Naive thymus-derived CD4-positive, alpha-beta T cell (primary cell): ENCODE measurements at places on chromosomes 1 and 21. TPM values are rescaled to one million over a fixed set of nuclear protein-coding genes. Genes with fewer than 3 reads are reported as not detected.
A peak's percentile ranks its signal among the peaks of the same experiment; 100 is the strongest.

- no peaks in the 10 kb centered on the region for H3K36me3 ChIP-seq
- H3K4me3 ChIP-seq, result no peak overlapping the region
- no peaks in the 10 kb centered on the region for H3K4me1 ChIP-seq
- H3K27me3 ChIP-seq, result no peaks in the 10 kb centered on the region
- no peak overlapping the region for H3K27ac ChIP-seq
These were observed 197.5 kb upstream of the C8B start for GRCh38 chr1:57163325-57163724.

HSPB7 gene
- polyA plus RNA-seq, result not detected

GRCh38 chr1:39174390-39175081, 30.0 kb upstream of the MACF1 start:
- H3K36me3 ChIP-seq, result no peaks in the 10 kb centered on the region
- no peak overlapping the region for H3K27ac ChIP-seq
- no peaks in the 10 kb centered on the region for H3K4me1 ChIP-seq
- H3K27me3 ChIP-seq, result no peaks in the 10 kb centered on the region
- no peak for DNase-seq

AMY1B gene
- not detected for polyA plus RNA-seq

DNA sequence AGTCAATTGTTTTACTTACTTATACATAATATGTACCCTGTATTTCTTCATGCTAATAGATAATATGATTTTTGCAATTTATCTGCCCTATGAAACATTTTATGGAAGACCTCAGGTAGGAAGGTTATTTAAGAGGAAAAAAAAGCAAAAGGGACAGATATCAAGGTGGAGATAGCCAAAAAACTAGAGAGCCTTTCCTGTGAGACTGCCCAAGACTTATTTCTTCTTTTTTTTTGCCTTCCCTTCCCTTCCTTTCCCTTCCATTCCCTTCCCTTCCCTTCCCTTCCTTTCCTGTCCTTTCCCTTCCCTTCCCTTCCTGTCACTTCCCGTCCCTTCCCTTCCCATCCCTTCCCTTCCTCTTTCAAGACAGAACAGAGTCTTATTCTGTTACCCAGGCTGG, 80.6 kb upstream of the HMCN1 start:
- no peaks in the 10 kb centered on the region for H3K36me3 ChIP-seq
- no peak overlapping the region for H3K27ac ChIP-seq
- H3K4me1 ChIP-seq, result no peaks in the 10 kb centered on the region
- no peak overlapping the region for H3K4me3 ChIP-seq
- no peaks in the 10 kb centered on the region for H3K27me3 ChIP-seq

RGL1 gene
- polyA plus RNA-seq, result 0.90 TPM

STIL gene
- 0.47 TPM for polyA plus RNA-seq

- H3K27ac ChIP-seq, result peak overlapping the region; percentile 79
- peaks cover 42% of the 10 kb centered on the region for H3K4me1 ChIP-seq
- no peak for DNase-seq
- no peaks in the 10 kb centered on the region for H3K27me3 ChIP-seq
These were observed 9.3 kb upstream of the SLX9 start for GRCh38 chr21:44930543-44930981.

DYRK1A gene
- polyA plus RNA-seq, result 7.6 TPM

LMOD1 gene
- not detected for polyA plus RNA-seq

GRCh38 chr1:160675641-160676410, 29.0 kb upstream of the SLAMF1 start:
- peak; percentile 72 for DNase-seq
- peaks cover 41% of the 10 kb centered on the region for H3K4me1 ChIP-seq
- no peaks in the 10 kb centered on the region for H3K27me3 ChIP-seq
- H3K4me3 ChIP-seq, result no peak overlapping the region
- peaks cover 44% of the 10 kb centered on the region for H3K36me3 ChIP-seq
- peak overlapping the region; percentile 56 for H3K27ac ChIP-seq

DNA sequence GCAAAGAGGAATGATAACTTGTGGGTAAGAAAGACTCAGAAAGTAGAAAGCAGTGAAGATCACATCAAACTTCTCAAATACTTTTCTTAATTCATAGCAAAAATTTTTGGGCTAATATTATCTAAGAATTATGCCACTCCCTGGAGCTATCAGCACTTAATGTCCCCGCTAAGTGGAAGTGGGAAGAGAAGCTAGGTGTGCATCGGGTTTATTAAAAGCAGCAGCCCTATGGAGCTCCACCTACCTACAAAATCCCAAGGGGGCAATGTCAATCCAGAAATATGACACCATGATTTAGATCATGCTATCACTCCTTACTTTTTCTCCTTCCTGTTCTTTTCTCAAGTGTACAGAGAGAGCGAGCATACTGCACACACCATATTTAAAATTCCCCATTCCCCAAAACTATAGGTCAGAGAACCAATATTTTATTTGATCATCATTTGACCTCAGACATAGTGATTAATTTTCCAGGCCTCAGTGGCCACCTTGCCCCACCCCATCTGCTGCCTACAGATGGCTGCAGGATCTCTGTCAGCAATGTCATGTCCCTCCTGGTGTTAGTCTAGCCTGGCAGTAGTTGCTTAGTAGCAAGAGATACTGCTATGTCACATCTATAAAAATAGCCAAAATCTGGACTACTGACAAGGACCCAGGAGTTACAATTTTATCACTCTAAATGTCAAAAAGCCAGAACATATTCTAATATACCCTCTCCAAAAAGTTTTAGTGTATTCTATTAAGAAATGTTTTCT, 66.6 kb downstream of the MAP3K21 start:
- no peak overlapping the region for H3K4me3 ChIP-seq
- DNase-seq, result no peak
- no peaks in the 10 kb centered on the region for H3K4me1 ChIP-seq

RGS18 gene
- not detected for polyA plus RNA-seq

DNA sequence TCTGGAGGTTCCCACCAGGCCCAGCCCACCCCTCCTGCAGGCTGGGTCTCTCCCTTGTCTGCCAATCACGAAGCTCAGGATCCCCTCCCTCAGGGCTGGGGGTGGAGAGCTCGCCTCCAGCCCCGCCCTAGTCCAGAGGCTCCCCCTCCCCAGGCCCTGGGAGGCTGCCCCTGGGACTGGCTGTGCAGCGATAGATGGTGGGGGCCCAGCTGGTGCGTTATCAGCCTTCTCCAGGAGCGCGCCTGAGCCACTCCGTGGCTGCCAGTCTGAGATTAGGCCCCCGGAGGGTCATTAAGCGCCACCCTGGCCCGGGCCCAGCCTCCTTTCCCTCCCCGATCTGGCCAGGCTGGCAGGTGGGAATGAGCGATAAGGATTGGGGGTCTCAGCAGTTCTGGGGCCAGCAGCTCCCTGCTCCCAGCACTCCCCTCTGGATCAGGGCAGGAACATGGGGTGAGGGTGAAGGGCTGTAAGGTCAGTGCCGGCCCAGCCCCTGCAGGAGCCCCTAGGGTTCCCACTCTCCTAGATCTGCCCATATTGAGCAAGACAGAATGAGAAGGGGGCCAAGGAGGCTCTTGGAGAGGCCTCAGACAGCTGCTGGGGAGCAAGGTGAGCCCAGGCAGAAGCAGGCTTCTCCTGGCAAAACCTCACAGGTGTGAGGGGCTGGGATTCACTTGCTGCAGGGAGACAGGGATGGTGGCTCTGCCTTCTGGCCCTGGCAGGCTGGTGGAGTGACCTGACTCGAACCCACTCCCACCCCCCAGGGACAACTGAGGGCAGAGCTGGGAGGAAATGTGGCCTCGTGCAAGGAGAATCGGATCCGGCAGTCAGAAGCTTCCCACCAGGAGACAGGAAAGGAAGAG, 8.5 kb downstream of the PDZK1IP1 start:
- DNase-seq, result no peak
- H3K27ac ChIP-seq, result no peak overlapping the region
- H3K27me3 ChIP-seq, result peaks cover 3% of the 10 kb centered on the region
- peaks cover 4% of the 10 kb centered on the region for H3K4me1 ChIP-seq
- no peaks in the 10 kb centered on the region for H3K36me3 ChIP-seq
- no peak overlapping the region for H3K4me3 ChIP-seq

CHIA gene
- not detected for polyA plus RNA-seq

NPHS2 gene
- not detected for polyA plus RNA-seq

LAX1 gene
- polyA plus RNA-seq, result 16.5 TPM

KCNC4 gene
- 2.1 TPM for polyA plus RNA-seq

DNA sequence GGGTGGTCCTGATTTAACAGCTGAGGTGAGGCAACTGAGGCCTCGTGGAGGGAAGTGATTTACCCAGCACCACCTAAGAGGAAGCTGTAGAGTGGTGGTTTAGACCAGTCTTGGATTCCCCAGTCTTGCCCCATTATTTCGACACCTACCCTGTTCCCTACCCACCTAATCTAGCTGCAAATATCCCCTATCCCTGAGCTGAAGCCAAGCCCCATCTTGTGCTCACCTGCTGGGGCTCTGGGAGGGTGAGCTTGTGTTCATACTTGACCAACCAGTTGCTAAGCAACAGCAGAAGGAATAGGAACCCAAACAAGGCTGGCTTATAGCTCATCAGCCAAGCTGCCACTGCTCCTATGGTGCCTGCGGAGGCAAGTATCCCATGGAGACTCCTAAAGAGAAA, 2.0 kb downstream of the TEX46 start:
- H3K27ac ChIP-seq, result no peak overlapping the region
- no peak overlapping the region for H3K4me3 ChIP-seq
- H3K36me3 ChIP-seq, result no peaks in the 10 kb centered on the region
- DNase-seq, result no peak

DNA sequence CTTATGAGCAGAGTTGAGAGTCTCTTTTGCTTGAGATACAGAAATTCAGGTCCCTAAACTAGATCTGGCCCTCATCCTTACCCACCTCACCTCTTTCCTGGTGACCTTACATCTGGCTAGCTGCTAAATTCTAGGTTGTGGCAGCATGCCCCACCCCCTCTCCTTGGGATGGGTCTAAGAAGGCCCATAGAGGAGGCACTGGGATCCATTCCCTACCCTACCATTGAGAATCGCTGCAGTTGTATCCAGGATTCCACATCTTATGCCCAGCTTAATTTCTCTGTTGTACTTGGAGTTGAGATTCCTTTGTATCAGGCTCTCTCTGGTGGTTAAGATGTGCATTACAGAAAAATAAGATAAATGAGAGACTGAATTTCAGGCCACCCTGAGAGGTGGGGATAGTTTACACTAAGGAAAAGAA, 9.5 kb upstream of the TMEM39B start:
- peaks cover 4% of the 10 kb centered on the region for H3K4me1 ChIP-seq
- peak; percentile 37 for DNase-seq
- no peak overlapping the region for H3K4me3 ChIP-seq
- no peaks in the 10 kb centered on the region for H3K27me3 ChIP-seq
- H3K27ac ChIP-seq, result no peak overlapping the region
- no peaks in the 10 kb centered on the region for H3K36me3 ChIP-seq

FAM229A gene
- polyA plus RNA-seq, result 0.32 TPM

LAD1 gene
- not detected for polyA plus RNA-seq

SGIP1 gene
- not detected for polyA plus RNA-seq

DNA sequence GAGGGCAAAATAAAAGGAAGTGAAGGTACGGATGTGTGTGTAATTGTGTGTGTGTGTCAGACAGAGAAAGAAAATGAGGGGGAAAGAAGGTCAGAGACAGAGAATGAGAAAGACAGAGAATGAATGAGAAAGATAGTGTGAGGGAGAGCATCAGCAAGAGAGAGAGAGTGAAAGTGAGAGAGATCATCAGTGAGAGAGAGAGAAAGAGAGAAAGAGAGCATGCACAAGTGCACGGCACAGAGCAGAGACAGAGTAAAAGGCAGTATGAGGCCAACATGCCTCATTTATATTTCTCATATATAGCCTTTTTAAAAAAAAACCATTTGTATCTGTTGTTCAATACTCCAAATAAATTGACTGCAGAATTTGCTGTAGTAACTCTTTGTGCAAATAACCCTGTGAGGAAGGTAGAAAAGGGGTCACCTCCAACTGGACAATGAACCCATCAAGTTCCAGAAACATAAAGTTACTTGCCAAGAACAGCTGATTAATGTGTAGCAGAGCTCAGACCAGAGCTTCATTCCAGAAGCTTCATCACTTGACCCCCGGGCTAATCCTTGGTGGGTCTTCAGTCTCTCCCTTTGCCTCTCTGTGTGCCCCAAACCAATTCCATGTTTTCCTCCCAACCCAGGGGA, 1.2 kb downstream of the HSD3B2 start:
- no peak overlapping the region for H3K27ac ChIP-seq
- no peak overlapping the region for H3K4me3 ChIP-seq
- no peaks in the 10 kb centered on the region for H3K27me3 ChIP-seq
- no peaks in the 10 kb centered on the region for H3K36me3 ChIP-seq

KIRREL1 gene
- polyA plus RNA-seq, result not detected

DNA sequence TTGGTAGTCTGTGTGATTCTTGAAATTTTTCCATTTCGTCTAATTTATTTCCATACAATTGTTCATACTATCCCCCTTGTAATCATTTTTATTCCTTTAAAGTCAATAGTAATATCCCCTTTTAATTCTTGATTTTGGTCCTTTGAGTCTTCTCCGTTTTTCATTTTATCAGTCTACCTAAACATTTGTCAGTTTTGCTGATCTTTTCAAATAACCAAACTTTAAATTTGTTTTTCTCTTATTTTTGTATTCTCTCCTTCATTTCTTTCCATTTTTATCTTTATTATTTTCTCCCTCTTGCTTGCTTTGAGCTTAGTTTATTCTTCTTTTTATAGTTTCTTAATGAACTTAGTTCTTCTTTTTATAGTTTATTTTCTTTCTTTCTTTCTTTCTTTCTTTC, 21.1 kb upstream of the SLAMF1 start:
- no peaks in the 10 kb centered on the region for H3K27me3 ChIP-seq
- DNase-seq, result no peak
- no peak overlapping the region for H3K27ac ChIP-seq
- H3K4me3 ChIP-seq, result no peak overlapping the region
- H3K36me3 ChIP-seq, result no peaks in the 10 kb centered on the region
- H3K4me1 ChIP-seq, result peaks cover 48% of the 10 kb centered on the region

MIA3 gene
- polyA plus RNA-seq, result 48.0 TPM

MFAP2 gene
- not detected for polyA plus RNA-seq

- no peaks in the 10 kb centered on the region for H3K36me3 ChIP-seq
- no peaks in the 10 kb centered on the region for H3K4me1 ChIP-seq
- no peaks in the 10 kb centered on the region for H3K27me3 ChIP-seq
These were observed 49.9 kb downstream of the C8B start for GRCh38 chr1:56915960-56916359.

DNA sequence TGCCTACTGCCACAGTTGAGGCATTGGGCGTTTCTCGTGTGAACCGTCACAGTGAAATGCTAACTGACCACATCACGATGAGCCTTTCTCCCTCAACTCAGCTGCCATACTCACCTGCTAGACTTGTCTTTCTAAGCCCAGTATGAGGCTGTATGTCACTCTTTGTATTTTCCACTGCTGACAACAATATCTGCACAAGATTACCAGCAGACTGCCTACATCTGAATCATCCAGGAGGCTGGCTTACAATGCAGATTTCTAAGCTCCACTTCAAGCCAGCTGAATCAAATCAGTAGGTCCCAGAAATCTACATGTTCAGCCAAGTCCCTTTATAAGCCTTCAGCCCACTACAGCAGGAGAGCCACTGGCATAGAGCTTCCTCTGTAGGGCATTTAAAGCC, 355.0 kb upstream of the DUSP10 start:
- no peak overlapping the region for H3K4me3 ChIP-seq
- H3K27me3 ChIP-seq, result no peaks in the 10 kb centered on the region
- H3K27ac ChIP-seq, result no peak overlapping the region
- DNase-seq, result no peak

FCRL2 gene
- polyA plus RNA-seq, result not detected

NFIA gene
- polyA plus RNA-seq, result 5.3 TPM

C8B gene
- polyA plus RNA-seq, result not detected

GRCh38 chr21:17858747-17859146, 39.6 kb upstream of the C21orf91 start:
- no peak for DNase-seq
- H3K36me3 ChIP-seq, result no peaks in the 10 kb centered on the region
- no peaks in the 10 kb centered on the region for H3K27me3 ChIP-seq
- no peak overlapping the region for H3K27ac ChIP-seq
